IPS-NIHi11 (cell line): ENCODE measurements at places on chromosomes 16 and 17.

DNA sequence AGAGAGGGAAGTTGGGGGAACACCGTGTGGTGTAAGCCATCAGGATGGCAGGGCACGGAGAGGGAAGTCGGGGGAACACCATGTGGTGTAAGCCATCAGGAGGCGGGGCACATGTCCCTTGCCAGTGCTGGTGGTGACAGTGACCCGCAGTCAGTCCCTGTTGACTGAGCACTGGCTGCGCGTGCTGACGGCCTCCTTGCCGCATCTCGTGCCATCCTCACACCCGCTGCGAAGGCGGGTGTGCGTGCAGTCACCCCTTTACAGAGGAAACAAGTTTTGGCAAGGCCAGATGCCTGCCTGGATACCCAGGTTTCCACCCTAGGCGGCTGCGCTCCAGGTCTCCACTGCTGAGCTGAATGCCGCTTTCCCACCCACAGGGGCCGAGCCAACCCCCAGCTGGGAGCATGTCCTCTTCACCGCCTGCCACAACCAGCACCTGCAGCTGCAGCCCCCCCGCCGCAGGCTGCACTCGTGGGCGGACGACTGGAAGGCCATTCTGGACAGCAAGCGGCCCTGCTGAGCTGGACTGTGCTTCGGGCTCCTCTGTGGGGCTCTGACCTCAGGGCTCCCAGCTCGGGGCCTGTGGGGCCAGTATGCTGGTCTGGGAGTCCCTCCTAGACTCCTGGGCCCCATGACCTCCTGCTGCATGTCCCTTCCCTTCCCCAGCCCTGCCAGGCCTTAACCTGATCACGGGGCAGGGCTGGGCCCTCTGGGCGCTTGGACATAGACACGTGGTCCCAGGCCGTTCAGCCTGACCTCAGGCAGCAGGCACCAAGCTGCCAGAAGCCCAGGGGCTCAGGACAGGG, 43.5 kb downstream of the NT5M start:
- peak; percentile 11 for DNase-seq

GRCh38 chr17:1732241-1732832, 7.8 kb downstream of the WDR81 start:
- DNase-seq = peak; percentile 10

- no peak for DNase-seq
Observed at GRCh38 chr17:74282587-74283370, 8.7 kb downstream of the DNAI2 start.

DNA sequence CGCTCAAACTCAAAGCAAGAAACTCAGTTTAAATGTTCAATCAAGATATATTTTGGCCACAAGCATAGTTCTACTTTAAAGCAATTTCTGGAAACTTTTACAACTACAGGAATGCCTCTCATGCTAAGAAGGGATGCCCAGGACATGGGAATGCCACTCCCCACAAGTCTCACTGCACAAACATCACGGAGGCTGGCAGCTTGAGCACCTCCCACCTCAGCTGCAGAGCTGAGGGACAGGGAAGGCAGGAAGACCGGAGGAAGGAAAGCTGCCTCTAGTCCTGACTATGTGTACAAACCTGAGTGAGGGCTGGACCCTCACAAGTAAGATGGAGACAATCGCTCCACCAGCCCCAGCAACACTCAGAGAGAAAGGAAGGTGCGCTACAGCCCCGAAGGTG, 5.3 kb downstream of the AXIN1 start:
- DNase-seq = no peak

DNA sequence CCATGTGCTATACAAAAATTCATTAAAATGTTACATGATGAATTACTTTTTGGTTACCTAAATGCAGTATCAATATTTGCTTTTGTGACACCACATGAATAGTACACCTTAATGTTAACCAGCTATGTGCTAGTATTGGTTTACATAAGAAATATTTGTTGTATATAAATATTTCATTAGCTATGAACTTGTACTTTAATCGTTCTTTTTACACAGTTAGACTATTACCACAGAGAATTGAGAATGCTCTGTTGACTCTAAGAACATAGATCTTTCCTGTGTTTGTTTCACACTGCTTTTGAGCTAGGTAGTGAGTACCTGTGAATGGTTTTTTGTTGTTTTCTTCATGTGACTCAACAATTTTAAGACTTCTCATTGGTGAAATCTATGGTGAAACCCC, 93.4 kb downstream of the KANSL1 start:
- no peak for DNase-seq

DNA sequence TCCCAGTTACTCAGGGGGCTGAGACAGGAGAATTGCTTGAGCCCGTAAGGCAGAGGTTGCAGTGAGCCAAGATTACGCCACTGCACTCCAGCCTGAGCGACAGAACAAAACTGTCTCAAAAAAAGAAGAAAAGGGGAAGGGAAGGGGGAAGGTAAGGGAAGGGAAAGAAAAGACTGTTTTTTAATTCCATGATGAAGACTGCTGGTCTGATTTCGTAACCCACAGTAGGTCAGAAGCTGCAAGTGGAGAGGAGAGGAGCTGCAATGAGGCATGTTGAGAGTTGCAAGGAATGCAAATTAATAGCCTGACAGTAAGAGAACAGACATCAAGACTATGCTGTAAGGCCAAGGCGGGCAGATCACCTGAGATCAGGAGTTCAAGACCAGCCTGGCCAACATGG, 33.3 kb downstream of the HELZ start:
- no peak for DNase-seq

GRCh38 chr17:45814622-45815606, 29.8 kb upstream of the SPPL2C start:
- DNase-seq = no peak

DNA sequence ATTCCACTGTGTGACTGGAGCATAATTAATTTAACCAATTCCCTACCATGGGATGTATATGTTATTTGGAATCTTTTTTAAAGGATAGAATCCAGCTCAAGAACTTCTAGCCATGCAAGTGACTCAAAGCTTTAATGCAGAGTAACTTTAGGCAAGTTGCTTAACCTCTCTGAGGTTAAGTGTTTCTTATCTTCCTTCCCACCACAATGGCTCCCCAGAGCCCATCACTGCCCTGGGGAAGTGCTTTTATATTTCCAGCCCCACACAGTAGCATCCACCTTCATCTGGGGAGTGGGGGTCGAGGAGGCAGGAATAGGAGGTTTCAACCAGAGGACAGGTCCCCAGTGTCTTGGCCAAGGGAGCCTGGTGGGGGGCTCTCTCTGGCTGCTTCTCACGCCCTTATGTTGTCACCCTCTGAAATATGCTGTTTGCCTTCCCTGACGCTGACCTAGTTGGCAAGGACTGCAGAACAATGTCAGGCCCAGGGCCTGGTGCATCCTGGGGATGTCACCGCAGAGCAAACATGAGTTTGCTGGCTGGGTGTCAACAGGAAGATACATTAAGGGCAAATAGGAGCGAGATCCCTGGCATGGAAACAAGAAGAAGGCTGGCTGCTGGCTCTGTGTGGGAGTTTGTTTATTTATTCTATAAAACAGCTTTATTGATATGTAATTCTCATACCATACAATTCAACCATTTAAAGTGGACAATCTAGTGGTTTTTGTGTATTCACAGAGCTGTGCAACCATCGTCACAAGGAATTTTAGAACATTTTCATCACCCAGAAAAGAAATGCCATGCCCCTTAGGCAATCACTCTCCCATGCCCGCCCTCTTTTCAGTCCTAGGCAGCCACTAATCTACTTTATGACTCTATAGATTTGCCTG, 46.6 kb upstream of the WSB1 start:
- no peak for DNase-seq

- peak; percentile 90 for DNase-seq
Observed at GRCh38 chr17:5097101-5097834, 14.4 kb downstream of the ZNF232 start.

- DNase-seq = no peak
Observed at GRCh38 chr17:41678907-41679739, 9.6 kb upstream of the EIF1 start.

GRCh38 chr17:79888811-79889634, 49.8 kb upstream of the CBX4 start:
- DNase-seq = no peak

- no peak for DNase-seq
Observed at GRCh38 chr16:19882186-19882585, 2.5 kb downstream of the GPRC5B start.

DNA sequence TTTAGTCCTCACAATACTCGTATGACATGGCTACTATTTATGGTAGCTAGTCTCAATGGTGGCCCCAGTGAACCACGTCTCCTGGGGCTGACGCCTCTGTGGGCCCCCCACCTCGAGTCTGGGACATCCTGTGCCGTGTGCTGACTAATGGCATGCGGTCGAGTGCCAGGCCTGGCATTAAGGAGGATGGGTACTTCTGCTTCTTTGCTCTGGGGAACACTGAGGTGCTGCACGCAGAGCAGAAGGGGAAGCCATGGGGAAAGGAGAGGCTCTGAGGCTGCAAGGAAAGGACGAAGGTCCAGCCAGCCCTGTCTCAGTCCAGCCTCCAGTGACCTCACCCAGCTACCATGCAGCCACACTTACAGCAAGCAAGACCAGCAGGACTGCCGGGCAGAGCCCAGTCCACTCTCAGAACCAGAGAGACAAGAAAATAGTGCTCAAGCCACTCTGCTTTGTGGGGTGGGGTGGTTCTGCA, 5.7 kb upstream of the MPRIP start:
- no peak for DNase-seq

DNA sequence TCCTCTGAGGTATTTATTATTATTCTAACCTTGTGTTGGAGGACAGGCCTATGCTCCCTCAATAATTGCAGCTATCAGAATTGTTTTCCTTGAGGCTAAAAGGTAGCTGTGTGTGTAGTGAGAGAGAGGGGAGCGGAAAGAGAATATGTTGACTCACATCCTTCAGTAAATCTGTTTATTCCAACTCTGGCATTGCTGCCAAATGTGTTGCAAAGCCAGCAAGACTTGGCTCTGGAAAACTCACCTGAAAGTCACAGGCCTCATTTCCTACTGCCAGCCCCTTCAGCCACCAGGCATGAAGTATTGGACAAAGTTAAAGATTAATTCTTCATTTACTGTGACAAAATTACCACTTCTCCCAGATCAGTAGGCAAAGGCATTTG, 9.6 kb downstream of the CA10 start:
- no peak for DNase-seq

GRCh38 chr16:81138831-81139557, 42.8 kb upstream of the GCSH start:
- DNase-seq = no peak

- peak; percentile 49 for DNase-seq
Observed at GRCh38 chr17:62704381-62704971, 77.0 kb downstream of the MRC2 start.

GRCh38 chr17:82435103-82435502, 15.4 kb downstream of the CYBC1 start:
- DNase-seq = no peak

DNA sequence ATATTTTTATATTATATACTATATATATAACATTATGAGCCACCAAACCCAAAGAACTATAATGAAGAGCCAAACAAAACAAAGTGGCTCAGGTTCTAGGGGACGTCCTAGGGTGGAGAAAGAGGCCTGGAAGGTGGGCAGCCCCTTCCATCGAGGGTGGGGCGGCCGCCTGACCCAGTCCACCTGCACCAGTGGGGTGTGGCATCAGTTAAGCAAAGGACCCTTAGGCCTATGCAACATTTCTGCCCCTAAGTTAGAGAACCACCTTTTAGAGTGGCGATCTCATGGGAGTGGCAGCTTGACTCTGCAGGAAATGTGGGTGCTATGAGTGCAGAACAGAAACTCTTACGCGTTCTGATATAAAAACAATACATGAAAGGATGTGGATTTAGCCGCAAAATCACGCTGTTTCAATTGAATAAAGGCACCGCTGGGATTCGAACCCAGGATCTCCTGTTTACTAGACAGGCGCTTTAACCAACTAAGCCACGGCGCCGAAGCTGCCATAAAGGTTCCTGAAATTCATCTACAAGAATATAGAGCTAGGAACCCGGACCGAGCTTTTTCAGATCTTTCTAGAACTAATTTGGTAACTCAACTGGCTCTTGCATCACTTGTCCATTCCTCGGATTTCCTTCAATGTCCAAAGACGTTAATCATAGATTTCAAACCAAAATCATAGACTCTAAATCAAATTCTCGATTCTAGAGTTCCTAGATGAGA, 15.6 kb upstream of the AURKB start:
- DNase-seq = no peak

- DNase-seq = no peak
Observed at GRCh38 chr16:79325226-79325945, 275.2 kb downstream of the MAF start.

DNA sequence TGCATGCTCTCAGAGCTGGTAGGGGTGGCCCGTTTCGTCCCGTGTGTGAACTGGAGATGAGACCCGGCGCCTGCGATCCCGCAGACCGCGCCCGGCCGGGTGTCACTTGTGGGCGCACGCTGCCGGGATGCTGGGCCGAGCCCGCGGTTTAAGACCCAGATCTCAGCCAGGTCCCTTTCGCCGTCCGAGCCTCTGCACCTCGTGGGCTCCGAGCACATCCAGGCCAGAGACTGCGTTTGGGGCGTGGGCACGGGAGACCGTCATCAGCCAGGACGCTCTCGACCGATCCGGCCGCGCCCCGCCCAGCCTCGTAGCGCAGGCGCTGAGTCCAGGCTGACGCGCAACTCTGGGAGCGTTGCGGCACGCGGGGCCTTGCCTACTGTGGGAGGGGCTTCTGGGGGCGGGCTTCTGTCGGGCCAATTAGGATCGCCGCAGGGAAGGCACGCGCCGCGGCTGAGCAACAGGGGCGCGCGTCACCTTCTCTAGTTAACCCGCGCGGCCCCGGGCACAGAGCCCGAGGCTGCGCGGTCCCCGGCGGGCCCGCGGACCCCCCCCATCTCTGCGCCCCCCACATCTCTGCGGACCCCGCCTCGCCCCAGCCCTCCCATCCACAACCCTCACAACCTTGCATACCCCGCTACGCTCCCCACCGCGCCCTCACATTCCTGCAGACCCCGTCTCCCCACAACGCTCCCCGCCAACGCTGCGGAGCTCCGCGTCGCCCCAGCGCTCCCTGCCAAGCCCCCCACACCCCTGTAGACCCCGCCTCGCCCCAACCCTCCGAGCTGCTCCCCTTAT, 687 bp upstream of the CEMP1 start:
- DNase-seq = peak; percentile 97

DNA sequence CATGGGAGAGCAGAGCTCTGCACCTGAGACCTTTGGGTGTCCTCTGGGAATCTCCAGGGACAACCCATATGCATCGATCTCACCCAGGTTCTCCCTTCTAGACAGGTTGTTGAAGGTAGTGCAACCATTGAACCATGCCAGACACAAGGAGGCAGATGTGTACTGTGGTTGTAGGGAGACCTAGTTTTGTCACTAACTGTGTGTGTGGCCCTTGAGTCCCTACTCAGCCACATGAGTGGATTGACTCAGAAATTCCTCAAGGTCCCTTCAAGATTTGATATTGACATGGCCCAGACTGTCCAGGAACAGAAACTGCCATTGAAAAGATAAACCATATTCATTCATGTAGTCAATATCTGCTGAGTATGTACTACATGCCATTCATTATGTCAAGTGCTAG, 396.4 kb upstream of the CCL2 start:
- DNase-seq = no peak

- no peak for DNase-seq
Observed at GRCh38 chr16:47142486-47142820, 1.3 kb downstream of the NETO2 start.

DNA sequence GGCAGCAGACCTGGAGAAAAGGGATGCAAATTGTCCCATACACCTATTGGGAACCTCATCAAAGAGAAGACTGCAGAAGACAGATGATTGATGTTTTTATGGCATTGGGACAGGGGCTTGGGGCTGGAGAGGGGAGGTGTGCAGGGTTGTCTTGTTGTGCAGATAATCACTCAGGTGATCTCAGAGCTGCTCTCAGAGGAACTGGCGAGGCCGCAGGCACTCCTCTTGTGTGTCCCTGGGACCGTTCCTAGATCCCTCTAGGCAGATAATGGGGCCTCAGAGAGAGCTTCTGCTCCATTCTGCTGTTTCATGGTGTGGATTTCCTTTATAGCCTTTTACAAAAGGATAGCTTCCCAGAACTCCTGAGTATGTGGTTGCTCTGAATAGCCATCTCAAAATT, 1.6 kb downstream of the RNF213 start:
- DNase-seq = no peak
